ENCODE measurements at places on chromosomes 12 and 14.

- no peak for DNase-seq
These were observed 888 bp downstream of the CCDC88C start for GRCh38 chr14:91416744-91417119.

- DNase-seq = no peak
These were observed 282.7 kb downstream of the ATXN7L3B start for GRCh38 chr12:74820324-74820723.

GRCh38 chr14:23577710-23578392, 739 bp downstream of the JPH4 start:
- no peak for DNase-seq

GRCh38 chr12:100193085-100193484, 7.5 kb upstream of the ACTR6 start:
- no peak for DNase-seq

DNA sequence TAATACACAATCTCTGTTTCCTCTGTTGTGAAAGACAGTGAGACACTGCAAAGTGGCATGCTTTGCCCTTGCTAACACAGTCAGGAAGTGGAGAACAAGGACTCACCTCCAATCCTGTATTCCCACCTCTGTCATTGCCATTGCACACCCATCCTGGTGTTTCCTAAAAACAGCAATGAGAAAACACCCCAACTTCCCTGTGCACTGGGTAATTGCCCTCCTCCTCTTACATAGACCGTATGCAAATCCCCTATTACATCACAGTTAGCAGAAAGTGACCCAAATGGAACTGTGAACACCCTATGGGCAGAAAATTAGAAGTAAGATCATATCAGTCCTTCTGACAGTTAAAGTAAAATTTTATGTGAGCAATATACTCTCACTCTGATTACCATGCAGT, 355.5 kb downstream of the BCL11B start:
- DNase-seq = no peak

GRCh38 chr12:121568971-121569751, 11.7 kb downstream of the KDM2B start:
- DNase-seq = peak; percentile 29

DNA sequence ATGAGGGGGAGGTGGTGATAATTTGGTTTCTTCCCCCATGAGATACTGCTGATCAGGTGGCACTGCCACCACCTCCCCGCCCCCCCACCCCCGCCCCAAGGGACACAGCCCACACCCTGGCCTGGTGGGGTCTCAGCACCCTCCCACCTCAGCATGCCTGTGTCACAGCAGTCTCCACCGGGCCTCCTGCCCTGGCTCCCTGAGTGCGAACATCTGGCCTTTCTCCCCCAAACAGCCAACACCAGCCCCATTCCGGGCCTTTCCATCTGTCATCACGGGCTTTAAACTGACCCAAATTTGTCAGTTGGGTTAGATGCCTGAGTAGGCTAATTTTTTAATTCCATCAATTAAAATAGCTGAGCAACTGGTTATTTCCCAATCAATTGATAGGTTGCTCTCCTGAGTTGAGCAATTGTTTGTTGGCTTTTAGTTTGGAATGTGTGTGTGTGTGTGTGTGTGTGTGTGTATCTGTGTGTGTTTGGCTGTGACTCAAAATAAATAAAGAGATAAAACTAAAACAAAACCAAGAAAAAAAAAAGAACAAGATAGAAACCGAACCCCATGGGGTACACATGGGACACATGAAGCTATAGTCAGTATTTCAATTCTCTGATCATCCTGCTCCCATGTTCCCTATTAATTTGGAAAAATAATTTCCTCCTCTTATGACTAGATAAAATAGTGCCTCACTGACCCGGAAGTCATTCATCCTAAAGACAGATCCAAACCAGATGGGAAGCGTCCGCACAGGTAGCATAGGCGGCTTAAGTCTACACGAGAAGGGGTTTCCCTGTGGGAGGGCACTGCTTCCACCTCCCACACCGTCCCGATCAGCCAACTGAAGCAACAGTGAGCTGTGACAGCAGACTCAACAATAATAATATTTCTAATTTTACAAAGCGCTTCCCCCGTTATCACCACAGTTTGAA, 7.4 kb downstream of the SERPINA12 start:
- DNase-seq = no peak

- DNase-seq = no peak
These were observed 24.6 kb downstream of the RPS6KA5 start for GRCh38 chr14:91035855-91036254.

DNA sequence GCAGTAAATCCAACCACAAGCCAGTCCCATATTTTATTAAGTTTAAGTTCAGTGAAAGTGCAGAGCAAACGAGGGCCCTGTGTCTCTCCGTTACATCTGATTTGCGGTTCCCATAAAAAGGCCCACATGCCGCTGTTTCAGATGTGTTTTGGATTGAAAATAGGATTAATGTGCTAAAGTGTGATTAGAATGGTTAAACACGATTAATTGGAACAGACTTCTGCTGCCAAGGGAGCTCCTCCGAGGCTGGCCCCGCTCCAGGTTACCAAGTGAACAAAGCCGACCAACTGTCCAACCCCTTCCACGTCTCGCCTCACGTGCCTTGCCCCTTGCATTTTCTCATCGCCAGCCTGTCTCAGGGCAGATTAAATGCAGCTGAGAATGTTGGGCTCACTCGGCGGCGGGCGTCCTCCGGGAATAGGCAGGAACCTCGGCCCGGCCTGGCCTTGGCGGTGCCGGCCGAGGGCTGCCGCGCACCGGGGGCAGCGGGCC, 166.5 kb upstream of the GSC start:
- no peak for DNase-seq

DNA sequence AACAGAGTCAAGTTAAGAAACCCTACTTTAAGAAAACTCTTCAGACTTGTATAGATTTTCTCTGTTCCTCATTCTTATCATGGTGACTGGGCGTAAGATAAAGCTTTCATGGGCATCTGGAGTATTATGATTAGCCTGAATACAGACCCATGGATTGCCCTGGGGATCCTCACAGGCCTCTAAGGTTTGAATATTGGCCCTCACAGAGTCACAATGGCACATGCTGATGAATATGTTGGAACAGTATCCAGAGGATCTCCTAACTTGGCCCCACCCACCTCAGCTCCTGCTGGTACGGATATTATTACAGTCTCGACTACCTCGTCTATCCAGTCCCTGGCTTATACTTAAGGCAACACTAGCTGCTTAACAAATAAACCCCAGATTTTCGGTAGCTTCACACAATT, 8.1 kb downstream of the OSBPL8 start:
- peak; percentile 26 for DNase-seq

GRCh38 chr12:16076557-16076956, 165.4 kb downstream of the DERA start:
- peak; percentile 64 for DNase-seq

GRCh38 chr14:100476012-100476822, 111.0 kb downstream of the BEGAIN start:
- DNase-seq = no peak

GRCh38 chr12:69509308-69509736, 39.1 kb downstream of the FRS2 start:
- DNase-seq = no peak

GRCh38 chr12:128459067-128459466, 192.1 kb downstream of the TMEM132C start:
- DNase-seq = no peak

- DNase-seq = no peak
These were observed 418.3 kb downstream of the EGLN3 start for GRCh38 chr14:33532553-33532952.

DNA sequence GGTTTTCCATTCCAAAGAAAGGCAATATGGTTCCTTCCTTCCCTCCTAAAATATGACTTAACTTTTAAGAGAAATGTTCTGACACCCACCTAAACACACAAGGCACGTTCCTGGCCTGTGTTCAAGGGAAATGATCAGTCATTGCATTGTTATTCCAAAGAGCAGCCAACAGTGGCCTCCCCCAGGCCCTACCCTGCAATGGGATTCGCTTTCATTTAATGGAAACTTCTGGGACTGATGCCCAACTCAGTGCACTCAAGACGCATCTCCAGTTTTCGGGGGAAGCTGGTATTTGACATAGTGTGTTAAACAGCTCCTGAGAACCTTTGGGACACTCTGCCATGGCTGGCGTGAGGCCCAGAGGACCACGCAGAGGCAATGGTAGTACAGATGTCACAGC, 65.9 kb downstream of the DDX51 start:
- DNase-seq = no peak

DNA sequence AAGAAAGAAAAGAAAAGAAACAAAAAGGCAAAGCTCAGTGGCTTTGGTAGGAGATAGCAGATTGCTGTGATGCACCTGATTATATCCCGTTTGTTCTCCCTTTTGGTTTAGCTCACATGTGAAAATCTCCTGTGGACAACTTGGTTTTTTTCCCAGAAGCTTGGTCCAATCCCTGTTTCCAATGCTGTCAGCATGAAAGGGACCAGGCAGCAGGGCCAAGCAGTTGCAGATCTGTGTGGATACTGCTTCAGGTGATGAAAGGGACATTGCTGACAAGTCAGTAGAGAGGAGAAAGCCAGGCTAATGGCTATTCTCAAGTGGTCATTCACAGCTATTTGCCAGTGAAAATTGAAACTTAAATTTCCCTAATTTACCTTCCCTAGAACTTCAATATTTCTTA, 18.8 kb upstream of the SLCO1A2 start:
- DNase-seq = no peak

DNA sequence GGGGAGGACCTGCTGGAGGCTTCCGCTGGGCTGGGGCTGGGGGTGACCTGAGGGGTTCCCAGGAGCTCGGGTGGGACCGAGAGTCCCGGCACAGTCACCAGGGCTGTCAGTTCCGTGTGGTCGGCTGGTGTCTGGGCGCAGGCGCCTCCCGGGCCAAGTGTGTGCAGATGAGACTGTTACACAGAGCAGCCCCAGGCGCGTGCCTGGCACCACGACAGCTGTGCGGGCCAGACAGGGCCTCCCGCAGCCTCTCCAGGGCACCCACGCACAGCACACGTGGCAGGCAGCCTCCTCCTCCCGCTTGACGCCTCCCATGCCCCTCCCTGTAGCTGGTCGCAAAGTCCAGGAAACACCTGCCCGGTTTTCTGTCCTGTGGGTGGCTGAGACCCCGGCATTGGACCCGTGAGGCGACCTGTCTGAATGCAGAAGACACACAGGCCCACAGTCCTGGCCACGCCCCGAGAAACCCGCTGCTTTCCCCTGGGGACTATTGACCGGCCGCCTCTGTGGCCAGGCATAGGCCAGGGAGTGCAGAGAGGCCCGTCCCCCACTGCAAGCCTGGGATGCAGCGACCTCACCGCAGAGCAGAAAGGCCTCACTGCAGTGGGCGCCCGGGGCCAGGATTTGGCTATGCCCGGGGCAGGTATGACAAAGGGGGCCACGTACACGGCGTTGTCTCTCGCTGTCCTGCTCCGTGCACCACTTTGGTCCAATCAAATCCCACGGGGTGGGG, 12.1 kb upstream of the GALNT9 start:
- DNase-seq = no peak

Measured in NAMALWA (cell line).